Cortex of kidney (tissue), 1 donor: ENCODE measurements at places on chromosomes 1 and 21.

- no peak for DNase-seq
Measured at GRCh38 chr1:161309868-161310267, at the start of gene MPZ. Gene MPZ (minus strand): TSS chr1:161309968. CDS start chr1:161309905, 63 bp downstream.

DNA sequence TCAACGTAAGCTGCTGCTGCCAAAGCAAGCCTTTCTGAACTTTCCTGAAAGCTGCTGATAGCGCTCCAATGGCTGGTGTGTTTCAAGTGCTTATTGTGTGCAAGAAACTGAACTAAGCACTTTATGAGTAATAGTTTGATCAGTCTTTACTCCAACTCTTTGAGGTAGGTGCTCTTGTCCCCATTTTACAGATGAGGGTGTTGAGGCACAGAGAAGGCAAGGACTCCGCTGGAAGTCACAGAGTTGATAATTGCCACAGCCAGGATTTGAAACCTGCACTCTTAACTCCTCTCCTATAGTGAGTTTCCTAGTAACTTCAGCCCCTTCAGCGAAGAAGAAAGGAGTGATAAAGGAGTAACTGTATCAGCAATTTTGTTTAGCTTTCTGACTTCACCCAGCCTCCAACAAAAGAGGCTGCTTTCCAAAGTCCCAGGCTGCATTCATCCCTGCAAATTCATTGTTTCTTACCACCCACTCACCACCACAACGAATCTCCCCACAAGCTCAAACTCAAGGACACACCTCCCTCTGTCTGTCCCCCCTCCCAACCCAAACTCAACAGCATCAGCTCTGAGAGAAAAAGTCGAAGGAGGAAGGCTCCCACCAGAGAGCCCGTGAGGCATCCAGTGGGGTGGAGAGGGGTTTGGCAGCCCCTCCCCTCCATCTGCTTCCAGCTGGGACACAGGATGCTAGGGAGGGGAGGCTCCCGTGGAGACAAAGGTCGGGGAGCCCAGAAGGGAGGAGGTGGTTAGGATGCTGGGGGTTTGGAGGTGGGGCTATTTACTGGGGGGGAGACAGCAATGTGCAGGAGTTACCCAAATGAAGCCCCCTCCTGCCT is 139.6 kb downstream of the NAV1 start:
- DNase-seq, result no peak

DNA sequence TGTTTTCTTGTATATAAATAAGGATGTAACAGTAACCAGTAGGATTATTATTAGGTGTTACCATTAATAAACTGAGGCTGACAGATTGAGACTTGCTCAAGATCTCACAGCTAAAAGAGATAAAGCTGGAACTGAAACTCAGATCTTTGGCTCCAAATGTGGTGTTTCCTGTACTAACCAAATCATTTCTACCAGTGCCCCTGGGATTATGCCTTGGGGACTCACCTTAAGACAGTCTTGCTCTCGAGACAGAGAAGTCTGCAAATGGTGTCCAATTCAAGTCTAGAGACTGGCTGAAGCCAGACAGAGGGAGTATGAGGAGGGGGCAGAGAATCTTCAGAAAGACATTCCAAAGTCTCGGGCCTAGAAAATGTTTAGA is 593 bp upstream of the CD53 start:
- no peak for DNase-seq

DNA sequence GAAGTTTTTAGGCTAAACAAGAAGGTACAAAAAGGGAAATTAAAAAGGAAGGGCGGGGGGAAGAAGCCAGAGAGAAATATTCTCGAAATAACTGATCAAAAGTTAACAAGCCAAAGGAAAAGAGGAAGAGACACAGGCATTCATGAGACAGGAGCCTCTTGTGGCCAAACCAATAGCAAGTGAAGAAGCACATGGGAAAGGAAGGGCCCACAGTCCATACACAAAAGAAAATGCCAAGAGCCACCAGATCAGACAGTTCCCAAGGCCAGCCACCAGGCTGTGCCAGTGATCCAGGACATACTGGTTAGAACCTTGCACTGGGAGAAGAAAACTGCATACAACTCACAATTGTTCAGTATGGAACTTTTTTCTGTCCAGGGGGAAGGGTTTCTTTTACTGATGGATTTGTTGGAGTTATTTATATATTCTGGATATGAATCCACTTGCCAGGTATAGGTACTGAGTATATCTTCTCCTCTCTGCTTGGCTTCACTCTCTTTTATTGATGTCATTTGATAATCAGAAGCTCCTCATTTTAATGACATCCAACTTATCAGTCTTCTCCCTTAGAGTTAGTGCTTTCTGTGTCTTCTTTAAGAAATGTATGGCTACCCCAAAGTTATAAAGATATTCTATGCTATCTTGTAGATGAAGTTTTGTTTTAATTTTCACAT is 76.8 kb downstream of the CD46 start:
- DNase-seq, result no peak

GRCh38 chr1:119974013-119974412 is 77.7 kb upstream of the ADAM30 start:
- DNase-seq, result no peak
